ENCODE measurements at places on chromosomes 7 and 10.

DNA sequence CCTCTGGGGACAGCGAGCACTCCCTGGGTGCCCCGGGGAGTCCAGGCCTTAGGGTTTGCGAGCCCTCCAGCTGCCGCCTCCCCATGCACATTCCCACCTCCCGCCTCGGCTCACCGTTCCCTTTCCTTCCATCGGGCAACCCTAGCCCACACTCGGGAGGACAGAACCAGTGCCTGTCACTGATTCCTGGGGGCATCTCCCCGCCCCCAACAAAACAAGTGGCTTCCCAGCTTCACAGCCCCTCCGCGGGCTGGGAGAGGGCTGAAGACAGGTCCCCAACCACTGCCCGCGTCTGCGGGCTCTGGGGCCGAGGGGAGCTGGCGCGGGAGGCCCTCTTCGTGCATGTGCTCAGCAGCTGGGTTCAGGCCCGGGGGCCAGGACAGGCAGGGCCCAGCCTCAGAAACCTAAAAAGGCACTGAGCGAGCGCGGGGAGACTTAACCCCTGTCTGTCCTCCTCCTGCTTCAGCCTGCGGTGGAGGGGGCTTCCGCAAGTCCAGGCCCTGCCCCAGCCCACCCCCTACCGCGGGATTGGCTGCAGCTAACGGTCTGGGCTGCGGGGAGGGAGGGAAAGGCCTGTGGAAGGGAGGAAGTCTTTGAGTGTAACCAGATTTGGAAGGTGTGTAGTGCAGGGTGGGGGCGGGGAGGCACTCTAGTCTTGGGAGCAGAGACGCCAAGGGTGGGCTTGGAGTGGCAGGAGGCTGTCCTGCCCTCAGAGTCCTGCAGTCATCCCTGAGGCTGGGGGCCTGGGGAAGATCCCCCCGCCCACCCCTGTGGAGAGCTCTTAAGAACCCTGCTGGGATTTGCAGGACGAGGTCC, 1.2 kb downstream of the FLNC start:
- DNase-seq, result no peak

GRCh38 chr7:145474009-145474686, 638.3 kb upstream of the TPK1 start:
- DNase-seq, result no peak

GRCh38 chr7:30389791-30390190, 88.8 kb downstream of the NOD1 start:
- DNase-seq, result no peak

- no peak for DNase-seq
Measured at GRCh38 chr7:130351791-130352090, 7.1 kb downstream of the CPA5 start.

GRCh38 chr10:48737886-48738285, 53.2 kb downstream of the WDFY4 start:
- no peak for DNase-seq

DNA sequence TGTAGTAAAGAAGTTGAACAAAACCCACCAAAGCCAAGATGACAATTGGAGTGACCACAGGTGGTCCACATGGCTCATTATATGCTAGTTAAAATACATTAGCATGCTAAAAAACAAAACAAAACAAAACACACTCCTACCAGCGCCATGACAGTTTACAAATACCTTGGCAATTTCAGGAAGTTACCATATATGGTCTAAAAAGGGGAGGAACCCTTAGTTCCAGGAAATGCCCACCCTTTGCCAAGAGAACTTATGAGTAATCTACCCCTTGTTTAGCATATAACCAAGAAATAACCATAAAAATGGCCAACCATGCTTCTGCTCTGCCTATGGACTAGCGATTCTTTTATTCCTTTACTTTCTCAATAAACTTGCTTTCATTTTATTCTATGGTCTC, 979.1 kb upstream of the POT1 start:
- no peak for DNase-seq

- DNase-seq, result no peak
Measured at GRCh38 chr10:43282881-43283280, 16.0 kb upstream of the RASGEF1A start.

- DNase-seq, result no peak
Measured at GRCh38 chr10:23742368-23742767, 303.5 kb downstream of the OTUD1 start.

- no peak for DNase-seq
Measured at GRCh38 chr10:45249978-45250693, 65.3 kb downstream of the OR13A1 start.

DNA sequence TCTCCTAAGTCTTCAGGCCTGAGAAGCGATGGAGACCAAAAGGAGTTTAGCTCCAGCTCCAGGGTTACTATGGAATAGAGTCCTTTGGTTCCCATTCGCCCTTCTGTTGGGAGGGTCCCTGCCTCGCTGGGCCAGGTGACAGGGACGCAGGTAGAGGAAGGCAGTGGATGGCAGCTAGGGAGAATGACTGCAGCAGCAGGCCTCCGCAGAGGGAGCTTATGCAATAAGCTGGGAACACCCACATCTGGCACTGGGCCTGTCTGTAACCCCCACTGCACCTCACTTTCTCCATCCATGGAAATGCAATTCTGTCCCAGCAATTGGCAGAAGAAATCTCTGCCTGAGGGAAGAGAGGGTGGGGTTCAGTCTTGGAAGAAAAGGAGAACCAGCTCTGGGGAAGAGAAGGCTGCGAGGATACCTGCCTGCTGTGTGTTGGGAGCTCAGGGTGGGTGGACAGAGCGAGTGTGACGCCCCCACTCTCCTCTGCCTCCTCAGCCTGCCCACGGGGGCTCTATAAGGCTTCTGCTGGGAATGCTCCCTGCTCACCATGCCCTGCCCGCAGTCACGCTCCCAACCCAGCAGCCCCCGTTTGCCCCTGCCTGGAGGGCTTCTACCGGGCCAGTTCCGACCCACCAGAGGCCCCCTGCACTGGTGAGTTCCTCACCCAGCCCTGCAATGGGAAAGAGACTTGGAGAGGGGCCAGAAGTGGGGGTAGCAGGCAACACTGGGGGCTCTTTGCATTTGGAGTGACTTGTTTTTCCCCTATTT, 10.3 kb downstream of the EPHB6 start:
- no peak for DNase-seq

DNA sequence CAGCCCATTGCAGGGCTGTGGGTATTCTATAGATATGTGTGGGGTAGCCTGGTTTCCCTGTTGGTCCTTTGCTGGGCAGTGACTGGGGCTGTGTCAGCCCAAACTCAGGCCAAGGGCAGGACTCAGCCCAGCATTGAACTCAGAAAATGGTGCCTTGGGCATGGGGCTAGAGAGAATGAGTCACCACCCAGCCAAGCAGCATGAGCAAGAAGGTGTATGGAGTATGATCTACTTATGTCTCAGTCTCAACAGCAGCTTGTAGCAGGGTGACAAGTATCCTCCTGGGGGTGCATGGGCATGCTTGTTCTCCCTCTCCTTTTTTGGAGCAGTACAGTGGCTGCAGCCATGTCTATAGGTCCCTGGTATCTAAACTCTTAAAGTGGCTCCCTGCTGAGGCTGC, 32.0 kb downstream of the STK31 start:
- DNase-seq, result no peak

GRCh38 chr7:150903606-150904005, 51.3 kb downstream of the AOC1 start:
- DNase-seq, result no peak

GRCh38 chr7:16708511-16708910, 45.0 kb upstream of the TSPAN13 start:
- no peak for DNase-seq

DNA sequence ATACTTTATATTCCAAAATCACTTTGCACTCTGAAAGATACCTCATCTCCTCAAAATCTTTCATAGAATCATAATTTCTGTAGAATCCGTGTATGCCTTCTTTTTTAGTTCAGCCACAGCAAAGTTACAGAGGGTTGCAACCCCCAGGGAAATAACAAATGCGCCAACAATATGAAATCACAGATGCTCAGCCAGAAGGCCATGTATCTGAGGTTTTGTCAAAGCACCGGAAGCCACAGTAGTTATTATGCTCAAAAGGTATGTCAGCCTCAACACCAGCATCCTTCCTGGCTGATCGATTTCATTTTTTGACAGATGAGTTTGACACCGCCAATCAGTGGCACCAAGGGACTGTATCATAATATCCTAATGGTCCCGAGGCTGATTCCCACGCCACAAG, 204.1 kb downstream of the KCNMA1 start:
- DNase-seq, result no peak

GRCh38 chr7:38410056-38410455, 136.6 kb upstream of the TARP start:
- DNase-seq, result no peak

DNA sequence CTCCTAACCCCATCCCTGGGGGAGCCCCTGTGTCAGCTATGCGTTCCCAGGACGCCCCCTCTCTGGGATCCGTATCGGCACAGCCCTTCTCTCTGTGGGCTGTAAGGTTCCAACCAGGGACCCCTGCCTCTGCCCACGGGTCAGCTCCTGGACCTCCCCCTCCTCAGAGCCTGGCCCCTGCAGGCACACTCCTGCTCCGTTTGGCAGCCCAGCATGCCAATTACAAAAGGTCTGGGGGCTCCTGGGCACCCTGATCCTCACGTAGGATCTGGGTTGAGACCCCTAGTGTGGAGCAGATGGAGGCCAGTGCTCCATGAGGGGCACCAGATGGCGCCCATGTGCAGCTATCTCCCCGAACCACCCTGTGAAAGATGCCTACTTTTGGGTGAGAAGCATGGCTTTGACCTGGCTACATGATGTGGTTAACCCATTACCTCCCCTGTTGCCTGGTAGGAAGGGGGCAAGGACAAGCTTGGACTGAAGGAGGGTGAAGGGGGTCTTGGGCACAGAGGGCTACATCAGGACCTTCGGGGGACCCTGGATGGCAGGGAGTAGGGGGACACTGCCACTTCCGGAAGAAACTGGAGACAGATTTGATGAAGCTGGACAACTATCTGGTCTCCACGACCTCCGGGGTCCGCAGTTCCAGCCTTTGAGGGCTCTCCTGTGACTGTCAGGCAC, 9.0 kb downstream of the TACR2 start:
- DNase-seq, result no peak

GRCh38 chr10:130339091-130339490, 202.9 kb downstream of the GLRX3 start:
- no peak for DNase-seq

- DNase-seq, result no peak
Measured at GRCh38 chr10:92131275-92131820, 159.5 kb downstream of the CPEB3 start.

GRCh38 chr7:7921830-7922229, 46.8 kb upstream of the GLCCI1 start:
- no peak for DNase-seq

GRCh38 chr10:48996329-48996728, 56.7 kb upstream of the LRRC18 start:
- no peak for DNase-seq

GRCh38 chr7:159139639-159140038, 5.0 kb downstream of the VIPR2 start:
- no peak for DNase-seq

DNA sequence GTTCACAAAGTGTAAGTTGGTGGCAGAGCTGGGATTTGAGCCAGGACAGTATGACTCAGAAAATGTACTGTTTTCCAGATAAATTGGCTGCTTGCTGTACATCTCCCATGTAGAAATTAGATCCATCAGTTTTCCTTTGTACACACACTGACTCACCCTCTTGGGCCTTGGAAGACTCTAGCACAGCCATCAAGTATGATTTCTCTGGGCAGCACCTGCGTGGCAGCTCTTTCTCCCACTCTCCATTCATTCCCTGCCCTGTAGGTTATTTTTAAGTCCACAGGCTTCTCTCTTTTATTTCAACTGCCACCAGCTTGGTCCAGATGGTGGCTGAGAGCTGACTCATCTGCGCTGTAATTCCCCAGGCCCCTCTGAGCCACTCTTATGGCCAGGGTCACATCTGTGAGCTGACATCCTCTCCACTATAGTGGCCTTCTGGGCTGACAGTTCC, 28.3 kb upstream of the SDK1 start:
- DNase-seq, result no peak

DNA sequence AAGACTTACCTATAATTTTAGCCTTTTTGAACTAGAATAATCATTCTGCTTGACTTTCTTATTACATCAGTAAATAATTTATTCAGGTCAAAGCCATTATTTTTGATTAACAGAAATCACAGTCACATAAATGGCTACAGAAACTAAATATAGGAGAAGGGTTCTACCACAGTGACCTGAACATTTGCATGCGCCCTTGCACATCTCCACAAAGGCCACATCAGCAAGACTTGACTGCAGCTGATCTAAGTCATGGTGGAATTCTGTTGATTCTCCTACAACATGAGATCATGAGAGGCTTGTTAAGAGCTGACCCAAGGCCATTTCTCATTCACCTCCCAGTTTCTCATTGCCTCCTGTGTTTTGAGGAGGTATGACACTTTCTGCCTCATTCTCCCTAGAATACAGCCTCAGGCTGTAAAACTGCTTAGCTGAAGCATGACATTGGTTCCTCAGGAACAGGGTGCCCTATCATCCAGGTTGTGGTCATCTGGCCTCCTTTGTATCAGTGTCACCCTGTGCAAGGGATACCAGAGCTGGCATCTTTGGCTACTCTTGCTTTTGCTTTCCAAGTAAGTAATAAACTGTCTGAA, 6.7 kb upstream of the IMMP2L start:
- no peak for DNase-seq

DNA sequence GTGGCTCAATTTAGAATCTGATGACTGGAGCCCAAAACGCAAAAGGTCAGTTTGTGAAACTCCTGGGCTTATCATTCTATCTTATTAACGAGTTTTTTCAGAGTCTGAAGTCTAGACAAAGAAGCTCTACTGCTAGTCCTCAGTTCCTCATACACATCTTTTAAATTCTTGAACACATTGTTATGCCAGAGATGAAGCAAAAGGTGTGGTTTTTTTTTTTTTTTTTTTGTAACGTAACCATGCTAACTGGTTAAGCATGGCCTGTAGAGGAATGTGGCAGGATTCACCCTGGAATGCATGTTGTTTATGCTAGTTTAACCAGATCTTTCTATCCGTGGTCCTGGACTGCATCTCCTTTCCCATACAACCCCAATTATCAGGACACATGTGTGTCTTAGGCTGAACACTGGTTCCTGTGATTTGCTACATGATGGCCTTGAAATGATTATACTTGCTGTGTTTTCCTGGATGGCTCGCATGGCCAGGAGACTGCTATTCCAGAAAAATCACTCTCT, 79.3 kb upstream of the MDFIC start:
- DNase-seq, result no peak
